ENCODE measurements at places on chromosomes 12 and 14.

- DNase-seq = no peak
Measured at GRCh38 chr12:25960961-25961360, 2.5 kb downstream of the RASSF8 start.

- peak; percentile 63 for DNase-seq
Measured at GRCh38 chr12:40752011-40752410, 59.8 kb downstream of the CNTN1 start.

DNA sequence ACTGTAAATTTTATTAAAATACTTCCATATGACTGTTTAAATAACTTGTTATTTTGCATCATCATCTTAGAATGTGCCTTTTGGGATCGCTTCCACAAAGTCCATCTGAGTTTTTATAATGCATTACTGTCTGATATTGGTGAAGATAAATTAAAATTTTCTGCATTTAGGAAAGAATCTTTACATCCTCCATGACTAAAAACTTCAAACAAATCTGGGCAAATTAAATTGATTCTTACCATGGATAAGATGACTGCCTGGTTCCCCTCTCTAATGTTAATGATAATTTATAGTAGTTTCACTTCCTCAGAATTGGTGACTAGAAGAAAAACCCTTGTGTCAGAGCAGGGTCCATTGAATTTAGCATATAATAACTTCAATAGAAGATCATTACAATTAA is 94.7 kb upstream of the SLC38A4 start:
- no peak for DNase-seq

DNA sequence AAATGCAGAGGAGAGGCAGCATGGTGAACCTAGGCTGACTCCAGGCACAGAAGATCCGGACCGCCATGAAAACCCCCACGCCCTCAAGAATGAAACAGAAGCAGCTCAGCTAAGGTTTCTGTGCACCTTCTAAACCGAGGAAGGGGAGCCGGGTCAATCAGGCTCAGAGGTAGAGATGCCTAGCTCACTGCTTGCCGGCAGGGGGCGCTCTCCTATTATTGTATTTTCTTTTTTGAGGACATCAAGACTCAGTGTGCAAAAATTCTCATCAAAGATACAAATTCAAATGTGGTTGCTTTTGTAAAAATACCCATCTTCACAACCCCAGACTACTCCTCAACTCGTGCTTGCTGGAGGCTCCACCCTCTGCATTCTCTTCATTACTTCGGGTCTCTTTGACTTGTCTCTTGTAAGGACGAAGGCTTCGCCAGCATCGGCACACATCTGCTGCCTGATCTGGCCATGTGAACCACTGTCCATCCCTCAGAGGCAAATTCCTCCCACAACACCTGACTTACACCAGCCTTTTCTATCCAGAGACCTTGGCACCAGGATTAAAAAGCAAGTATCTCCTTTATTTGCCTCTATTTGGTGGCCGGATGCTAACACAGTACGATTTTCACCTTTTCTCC is 33.4 kb upstream of the RNASE3 start:
- DNase-seq = peak; percentile 72

DNA sequence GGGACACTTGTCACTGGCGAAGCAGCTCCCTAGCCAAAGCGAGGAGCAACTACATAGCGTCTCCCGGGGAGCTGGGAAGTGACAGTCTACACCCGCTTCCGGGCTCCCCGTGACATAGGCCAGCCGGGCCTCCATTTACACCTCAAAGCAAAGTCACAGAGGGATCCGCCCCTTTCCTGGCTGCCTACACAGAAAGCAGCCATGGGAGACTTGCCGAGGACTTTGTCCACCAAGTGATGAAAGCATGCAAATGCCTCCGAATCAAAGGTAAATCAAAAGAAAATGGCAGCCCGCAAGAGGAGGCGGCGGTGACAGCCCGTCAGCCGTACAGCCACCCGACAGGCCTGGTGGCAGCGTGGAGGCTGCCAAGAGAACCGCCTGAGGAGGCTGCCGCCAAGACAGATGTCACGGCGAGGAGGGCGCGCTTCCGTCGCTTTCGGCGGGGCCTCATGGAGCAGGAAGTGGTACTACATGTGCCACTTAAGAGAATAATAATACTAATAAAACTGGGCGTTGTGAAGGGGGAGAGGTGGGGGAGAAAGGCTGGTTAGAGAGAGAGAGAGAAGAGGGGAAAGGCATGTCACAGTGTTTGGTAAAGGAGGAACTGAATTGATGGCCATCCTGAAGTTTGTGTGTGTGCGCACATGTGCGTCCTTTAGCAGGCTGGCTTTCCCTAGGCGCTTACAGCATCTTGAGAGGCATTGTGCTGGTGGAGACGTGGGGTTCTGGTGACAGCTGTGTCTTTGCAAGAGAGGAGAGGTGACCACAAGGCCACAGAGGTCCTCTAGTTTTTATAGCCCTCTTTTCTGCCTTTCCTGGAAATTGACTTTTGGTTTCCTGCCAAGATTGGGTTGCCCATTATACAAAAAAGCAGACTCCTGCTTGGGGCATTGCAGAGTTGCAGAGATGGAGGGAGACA is 661.7 kb downstream of the VRK1 start:
- no peak for DNase-seq

GRCh38 chr12:13571035-13571434 is 374.5 kb downstream of the EMP1 start:
- peak; percentile 4 for DNase-seq

DNA sequence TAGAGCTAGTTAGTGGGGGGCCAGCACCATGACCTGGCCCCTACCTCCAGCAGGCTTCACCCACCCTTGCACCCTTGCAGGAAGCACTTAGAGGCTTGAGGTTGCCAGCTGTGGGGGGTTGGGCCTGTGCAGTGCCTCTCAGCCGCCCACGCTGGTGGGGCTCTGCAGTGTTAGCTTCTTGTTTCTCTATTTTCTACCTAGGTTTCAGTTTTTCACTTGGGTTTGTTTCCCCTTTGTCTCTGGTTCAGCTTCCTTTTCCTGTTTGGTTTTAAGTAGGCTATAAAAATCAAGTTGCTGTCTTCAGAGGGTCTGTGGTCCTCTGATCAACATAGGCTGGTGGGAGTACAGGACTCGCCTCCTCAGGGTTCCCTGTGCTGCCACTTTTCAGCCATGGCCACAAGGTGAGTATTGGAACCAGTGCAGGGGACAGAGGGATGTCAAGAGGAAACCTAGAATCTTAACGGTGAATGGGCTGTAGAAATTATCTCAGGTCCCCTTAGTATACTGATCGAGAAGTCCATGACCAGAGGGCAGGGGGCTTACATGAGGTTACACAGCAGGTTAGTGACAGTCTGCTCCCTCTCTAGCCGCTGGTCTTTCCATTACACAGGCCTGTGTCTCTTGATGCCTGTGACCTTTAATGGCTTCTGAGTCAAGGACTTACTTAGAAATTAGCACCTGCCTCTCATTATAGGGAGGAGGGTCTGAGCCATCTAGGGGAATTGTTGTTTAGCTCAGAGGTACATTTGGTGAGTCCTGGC is at the start of gene EVL:
Gene EVL (plus strand): TSS at position 312 of the 761 bp plus-strand sequence. CDS start 79 bp downstream, at position 391.
- peak; percentile 46 for DNase-seq

- DNase-seq = no peak
Measured at GRCh38 chr12:93704122-93704521, 26.9 kb downstream of the CRADD start.

GRCh38 chr12:63440048-63440447 is 228.2 kb downstream of the DPY19L2 start:
- no peak for DNase-seq

GRCh38 chr12:43407816-43408645 is 144.0 kb downstream of the ADAMTS20 start:
- no peak for DNase-seq

DNA sequence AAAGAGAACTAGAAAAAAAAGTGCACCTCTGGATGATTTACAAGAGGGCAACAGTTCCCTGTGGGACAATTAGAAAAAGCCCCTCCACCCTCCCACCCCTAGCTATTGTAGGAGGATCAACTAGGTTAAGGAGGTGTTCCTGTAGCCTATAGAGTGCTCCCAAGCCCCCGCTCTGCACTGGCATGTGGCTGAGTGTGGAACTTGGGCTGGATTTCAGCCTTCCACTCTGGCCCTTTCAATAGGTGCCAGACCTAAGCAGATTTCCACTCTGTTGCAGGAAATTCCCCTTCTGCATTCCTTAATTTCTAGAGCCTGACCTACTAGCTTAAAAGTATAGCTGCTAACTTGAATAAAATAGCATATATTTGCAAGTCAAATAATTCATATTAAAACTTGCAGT is 2.8 kb downstream of the NFATC4 start:
- no peak for DNase-seq

GRCh38 chr12:92408072-92408900 is 262.6 kb upstream of the BTG1 start:
- DNase-seq = no peak

- no peak for DNase-seq
Measured at GRCh38 chr12:82931349-82932116, 244.8 kb downstream of the TMTC2 start.

DNA sequence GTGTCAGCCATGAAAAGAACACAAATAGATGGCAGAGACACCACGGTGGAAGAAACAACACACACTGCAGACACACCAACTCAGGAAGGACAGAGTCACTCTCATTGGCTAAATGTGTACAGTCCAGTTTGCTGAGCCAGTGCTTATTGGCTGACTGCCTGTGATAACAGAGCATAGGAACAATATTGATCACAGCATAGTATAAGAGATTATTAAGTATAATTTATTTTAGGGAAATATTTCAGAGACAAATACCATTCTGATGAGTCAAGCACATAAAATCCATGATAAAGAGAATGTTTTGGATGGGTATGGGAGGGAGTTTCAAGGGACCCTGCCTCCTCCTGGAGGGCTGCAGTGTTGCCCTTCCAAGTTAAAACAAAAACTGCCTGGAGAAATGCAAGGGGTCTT is 50.9 kb downstream of the BTG1 start:
- no peak for DNase-seq

DNA sequence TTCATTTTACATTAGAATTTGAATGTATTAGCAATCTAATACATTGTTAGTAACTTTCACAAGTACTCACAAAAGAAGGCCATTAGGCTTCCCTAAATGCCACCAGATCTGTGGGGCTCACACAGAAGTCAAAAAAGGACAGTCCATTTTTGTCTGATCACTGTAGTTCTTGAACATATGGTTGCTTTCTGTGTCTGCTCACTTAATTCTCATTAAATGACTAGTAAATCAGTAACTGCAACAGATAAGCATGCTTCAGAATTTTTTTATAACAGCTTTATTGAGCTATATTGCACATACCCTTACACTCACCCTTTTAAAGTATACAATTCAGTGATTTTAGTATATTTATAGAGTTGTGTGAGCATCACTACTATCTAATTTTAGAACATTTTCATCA is 71.4 kb downstream of the DENND5B start:
- no peak for DNase-seq

DNA sequence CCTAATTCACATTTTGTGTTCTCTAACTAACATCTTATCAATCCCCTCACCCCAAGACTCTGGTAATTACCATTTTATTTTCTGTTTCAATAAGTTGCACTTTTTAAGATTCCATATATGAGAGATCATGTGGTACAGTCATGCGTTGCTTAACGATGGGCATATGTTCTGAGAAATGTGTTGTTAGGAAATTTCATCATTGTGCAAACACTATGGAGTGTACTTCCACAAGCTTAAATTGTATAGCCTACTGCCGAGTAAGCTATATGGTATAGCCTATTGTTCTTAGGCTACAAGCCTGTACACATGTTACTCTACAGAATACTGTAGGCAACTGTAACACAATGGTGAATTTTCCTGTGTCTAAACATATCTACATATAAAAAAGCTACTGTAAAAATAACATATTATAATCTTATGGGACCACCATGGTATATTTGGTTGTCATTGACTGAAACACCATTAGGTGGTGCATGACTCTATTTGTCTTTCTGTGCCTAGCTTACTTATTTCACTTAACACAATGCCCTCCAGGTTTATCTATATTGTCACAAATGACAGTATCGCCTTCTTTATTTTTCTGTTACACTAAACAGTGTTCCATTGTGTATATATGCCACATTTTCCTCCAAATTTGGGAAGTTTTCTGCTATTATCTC is 473.4 kb upstream of the LMO3 start:
- no peak for DNase-seq

GRCh38 chr14:22824711-22825359 is 4.9 kb upstream of the MRPL52 start:
- DNase-seq = no peak

- no peak for DNase-seq
Measured at GRCh38 chr12:46676797-46677520, 148.8 kb downstream of the SLC38A4 start.

DNA sequence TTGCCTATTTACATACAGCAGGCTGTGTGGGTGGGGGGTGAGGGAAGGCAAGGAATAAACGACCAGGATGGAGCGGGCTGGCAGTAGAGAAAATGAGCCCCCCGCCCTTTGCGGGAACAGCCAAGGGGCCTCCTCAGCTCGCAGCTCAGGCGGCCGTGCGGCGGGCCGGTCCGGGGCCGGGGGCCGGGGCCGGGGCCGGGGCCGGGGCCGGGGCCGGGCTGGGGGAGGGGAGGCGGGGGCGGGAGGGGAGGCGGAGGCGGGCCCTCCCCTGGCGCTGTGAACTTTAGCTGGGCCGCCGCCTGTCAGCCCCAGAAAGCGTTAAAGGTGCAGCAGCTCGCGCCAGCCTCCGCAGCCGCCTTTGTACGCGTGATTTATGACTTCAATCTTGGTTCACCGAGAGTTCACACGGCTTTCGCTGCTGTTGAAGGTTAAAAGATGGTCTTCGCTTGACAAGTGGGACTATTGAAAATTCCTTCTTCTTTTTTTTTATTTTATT is 28.8 kb downstream of the HOXC4 start:
- DNase-seq = no peak

DNA sequence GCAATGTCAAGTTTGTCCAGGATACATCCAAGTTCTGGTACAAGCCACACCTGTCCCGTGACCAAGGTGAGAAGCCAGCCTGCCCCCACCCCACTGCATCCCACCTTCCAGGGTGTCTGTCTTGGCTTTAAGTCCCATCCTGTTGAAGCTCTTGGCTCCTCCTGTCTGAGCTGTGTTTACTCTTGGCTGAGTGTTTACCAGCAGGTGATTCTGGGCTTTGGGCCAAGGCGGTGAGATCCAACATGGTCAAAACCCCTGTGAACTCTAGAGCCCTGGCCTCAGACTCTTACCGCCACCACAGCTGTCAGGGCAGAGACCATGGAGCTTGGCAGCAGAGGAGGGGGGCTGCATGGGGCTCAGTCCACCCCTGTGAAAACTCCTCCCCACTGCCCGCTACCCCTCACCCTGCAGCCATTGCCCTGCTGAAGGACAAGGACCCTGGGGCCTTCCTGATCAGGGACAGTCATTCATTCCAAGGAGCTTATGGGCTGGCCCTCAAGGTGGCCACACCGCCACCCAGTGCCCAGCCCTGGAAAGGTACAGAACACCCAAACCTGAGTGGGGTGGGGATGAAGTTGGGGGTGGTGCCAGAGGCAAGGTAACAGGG is 11.6 kb downstream of the TNS2 start:
- no peak for DNase-seq

GRCh38 chr14:39841088-39841487 is 408.9 kb upstream of the FBXO33 start:
- DNase-seq = no peak

- DNase-seq = no peak
Measured at GRCh38 chr12:130563323-130563722, 152.8 kb downstream of the RIMBP2 start.

GRCh38 chr12:96902076-96902475 is 5.0 kb upstream of the NEDD1 start:
- DNase-seq = no peak
